ENCODE measurements at places on chromosomes 7 and 10.
A peak's percentile ranks its signal among the peaks of the same experiment; 100 is the strongest.

GRCh38 chr10:91295346-91295745 is 74.9 kb downstream of the PCGF5 start:
- no peak for DNase-seq

GRCh38 chr7:135661311-135662122 is 797 bp upstream of the STMP1 start:
- no peak for DNase-seq

DNA sequence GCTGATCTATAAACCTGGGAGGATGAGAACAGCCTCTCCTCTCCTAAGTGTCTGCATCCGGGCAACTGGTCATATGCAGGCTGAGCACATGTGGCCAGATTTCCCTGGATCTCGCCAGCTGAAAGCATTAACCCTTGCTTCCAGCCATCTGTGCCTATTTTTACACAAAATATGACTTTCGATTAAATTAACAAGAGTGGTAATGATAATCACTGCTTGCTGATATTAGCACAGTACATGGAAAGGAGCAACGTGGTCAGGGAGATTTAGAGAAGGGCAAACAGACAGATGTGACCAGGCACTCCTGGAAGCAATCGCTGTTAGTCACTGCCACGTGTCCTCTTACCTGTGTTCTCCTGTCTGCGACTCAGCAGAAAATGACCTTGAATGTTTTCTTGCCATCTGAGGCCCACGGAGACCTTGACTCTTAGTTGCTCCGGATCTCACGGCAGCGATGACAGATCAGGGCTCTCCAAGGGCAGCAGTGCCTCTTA is 59.5 kb upstream of the NPTX2 start:
- no peak for DNase-seq

DNA sequence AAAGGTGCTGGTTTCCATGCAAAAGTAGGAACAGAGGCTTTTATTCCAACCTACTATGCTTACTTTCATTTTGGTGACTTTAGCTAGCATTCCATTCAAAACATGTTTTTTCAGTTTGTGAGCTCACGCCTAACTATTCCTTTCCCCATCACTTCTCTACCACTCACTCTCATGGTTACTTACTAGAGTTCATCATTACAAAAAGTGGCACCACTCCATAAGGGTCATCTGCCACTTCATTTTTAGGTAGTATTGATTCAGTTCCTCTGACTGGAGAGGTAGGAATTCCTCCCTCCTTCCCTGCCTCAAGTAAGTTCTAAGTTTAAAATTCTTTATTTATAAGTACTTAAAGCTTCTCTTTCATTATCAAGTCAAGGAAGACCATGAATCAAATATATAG is 543.1 kb downstream of the HTR7 start:
- DNase-seq: no peak

DNA sequence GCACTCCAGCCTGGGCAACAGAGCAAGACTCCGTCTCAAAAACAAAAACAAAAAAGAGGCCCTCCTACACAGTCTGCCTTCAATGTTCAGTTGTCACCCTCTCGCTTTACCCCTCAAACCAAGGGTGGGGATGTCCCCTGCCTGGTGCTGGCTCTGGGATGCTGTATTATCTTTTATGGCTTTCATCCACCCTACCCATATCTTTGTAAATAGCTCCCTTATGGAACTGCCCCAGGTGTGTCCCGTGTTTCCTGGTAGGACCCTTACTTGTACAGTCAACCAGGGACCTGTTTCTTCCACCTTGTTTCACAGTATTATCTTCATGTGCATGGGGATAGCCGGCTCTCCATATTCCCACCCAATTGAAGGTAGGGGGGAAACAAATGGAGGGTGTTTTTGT is 15.7 kb upstream of the LAMB1 start:
- DNase-seq: no peak

DNA sequence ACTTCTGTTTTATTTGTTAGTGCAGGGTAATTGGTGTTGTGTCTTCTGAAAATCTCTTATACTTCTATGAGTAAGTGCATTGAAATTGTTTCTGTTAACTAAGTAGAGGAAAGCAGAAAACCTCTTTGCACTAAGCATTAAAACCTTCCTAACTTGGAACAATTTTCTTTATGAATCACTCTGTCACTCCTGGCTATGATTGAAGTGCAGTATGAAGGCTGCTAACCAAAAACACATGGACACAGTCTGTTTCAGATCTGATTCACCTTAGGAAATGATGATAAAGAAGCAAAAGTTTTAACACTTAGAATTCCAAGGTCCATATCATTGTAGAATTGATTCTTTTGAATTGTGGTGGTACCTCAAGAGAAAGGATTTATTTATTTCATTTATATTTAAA is 41.9 kb downstream of the MET start:
- no peak for DNase-seq

DNA sequence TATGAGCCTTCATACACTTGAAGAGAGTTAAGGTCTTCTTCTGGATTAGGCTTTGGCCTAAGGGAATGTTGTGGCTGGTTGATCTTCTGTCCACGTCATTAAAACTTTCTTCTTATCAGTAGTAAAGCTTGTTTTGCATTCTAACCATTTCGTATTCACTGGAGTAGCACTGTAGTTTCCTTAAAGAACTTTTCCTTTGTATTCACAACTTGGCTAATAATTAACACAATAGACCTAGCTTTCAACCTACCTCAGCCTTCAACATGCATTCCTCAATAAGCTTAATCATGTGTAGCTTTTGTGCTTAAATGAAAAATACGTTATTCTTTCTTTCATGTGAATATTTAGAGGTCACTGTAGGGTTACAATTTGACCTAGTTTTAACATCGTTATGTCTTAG is 42.8 kb downstream of the AKR1C8 start:
- DNase-seq: no peak

DNA sequence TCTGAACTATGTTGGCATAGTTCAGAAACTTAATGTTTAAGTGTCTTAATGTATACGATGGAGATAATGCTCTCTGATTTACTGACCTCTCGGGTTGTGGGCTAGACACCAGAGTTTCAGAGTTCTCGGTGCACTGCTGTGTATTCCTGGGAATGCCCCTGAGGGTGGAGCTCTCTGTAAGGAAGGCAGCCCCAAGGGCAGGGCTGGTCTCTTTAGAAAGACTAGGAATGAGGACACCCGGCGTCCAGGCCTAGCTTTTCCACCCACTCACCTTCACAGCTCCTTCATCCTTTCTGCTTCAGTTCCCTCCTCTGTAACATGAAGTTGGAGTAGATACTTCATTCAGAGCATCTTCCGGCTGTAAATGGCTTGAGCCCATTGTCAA is 536.6 kb upstream of the GALNT17 start:
- no peak for DNase-seq

- DNase-seq: peak; percentile 92
Measured at GRCh38 chr10:125057158-125058001, 103.0 kb downstream of the CTBP2 start.

- DNase-seq: no peak
Measured at GRCh38 chr10:50452603-50453002, 171.2 kb downstream of the SGMS1 start.

Data from inflammatory macrophage (primary cell).